ENCODE measurements at places on chromosomes 12 and 14. TPM values are rescaled to one million over a fixed set of nuclear protein-coding genes. Genes with fewer than 3 reads are reported as not detected.

The CFAP54 gene
- total RNA-seq: 0.56 TPM

The SLC5A8 gene
- total RNA-seq: not detected

- peak; percentile 61 for DNase-seq
These were observed 58.6 kb downstream of the TBX3 start for GRCh38 chr12:114625294-114625851.

- DNase-seq: no peak
These were observed 9.2 kb upstream of the NUAK1 start for GRCh38 chr12:106147956-106148355.

DNA sequence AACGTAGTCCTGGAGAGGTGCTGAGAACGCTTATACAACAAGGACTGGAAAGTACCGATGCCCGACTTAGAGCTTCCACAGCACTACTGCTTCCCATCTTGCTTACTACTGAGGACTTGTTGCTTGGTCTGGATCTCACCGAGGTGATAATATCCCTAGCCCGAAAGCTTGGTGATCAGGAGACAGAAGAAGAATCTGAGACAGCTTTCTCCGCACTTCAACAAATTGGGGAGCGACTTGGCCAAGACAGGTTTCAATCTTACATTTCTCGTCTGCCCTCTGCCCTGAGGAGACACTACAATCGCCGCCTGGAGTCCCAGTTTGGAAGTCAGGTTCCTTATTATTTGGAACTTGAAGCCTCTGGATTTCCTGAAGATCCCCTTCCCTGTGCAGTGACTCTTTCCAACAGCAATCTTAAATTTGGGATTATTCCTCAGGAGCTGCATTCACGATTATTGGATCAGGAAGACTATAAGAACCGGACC, 1.1 kb downstream of the TOGARAM1 start:
- peak; percentile 23 for DNase-seq

DNA sequence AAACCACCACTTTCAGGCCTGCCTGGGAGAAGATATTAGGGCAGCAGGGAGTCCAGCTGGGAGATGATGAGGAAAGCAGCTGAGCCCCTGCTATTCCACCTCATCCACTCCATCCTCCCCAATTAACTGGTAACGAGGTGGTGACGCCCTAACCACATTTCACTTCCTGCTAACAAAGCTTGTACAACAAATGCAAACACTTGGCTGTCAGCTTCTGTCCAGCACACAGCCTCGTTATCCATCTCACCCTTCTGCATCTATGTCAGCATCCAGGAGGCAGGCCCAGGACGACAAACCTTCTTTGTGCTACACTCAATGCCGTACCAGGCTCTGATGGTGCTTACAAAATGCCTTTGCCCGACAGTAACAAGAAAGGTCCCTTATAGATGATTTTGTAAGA, 225.4 kb downstream of the APAF1 start:
- no peak for DNase-seq

GRCh38 chr14:53509276-53510244, 356.4 kb upstream of the DDHD1 start:
- DNase-seq: peak; percentile 93

GRCh38 chr14:56900726-56901125, 90.4 kb upstream of the OTX2 start:
- DNase-seq: no peak

- no peak for DNase-seq
These were observed 2.4 kb downstream of the RPL36AL start for GRCh38 chr14:49617852-49618519.
